GM04504 (cell line): ENCODE measurements at places on chromosomes 1 and 21.

GRCh38 chr1:40658751-40659648 is 6.5 kb downstream of the RIMS3 start:
- DNase-seq, result no peak

DNA sequence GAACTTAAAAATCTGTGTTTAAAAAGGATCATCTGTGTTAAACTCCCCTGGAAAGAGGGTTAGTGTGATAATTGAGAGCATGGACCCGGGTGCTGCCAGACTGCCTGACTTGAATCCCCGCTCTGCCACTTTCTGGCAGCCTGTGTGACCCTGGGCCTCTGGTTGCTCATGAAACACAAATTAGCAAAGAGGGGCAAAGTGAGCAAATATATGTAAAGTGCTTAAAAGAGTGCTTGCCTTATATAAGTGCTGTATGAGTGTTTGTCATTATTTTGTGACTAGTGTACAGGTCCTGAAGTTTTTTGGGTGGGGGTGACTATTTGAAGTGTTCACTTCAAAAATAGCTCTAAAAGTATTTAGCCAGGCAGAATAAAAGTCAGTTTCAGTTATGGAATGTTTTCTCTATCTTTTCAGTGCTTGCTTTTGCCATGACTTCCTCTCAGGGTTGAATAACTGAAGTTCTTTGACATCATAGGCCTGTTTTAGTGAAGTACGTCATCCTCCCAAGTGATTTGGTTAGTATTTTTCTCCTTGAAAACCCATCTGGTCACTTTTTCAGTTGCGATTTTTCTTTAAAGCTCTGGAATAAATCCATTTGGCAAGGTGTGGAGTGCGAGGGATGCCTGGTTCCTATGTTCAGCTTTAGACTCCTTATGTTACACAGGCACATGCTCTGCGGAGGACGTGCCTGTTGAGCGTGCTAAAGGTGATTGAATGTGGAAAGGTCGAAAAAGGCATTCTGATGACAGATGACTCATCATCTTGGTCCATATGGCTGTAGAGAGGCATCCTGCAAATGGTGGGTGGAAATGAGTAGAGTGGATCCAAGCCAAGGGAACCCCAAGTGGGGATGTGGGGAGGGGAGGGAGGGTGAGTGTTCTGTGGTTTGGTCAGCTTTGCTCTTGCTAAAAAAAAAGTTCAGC is 47.8 kb downstream of the AK4 start:
- no peak for DNase-seq

DNA sequence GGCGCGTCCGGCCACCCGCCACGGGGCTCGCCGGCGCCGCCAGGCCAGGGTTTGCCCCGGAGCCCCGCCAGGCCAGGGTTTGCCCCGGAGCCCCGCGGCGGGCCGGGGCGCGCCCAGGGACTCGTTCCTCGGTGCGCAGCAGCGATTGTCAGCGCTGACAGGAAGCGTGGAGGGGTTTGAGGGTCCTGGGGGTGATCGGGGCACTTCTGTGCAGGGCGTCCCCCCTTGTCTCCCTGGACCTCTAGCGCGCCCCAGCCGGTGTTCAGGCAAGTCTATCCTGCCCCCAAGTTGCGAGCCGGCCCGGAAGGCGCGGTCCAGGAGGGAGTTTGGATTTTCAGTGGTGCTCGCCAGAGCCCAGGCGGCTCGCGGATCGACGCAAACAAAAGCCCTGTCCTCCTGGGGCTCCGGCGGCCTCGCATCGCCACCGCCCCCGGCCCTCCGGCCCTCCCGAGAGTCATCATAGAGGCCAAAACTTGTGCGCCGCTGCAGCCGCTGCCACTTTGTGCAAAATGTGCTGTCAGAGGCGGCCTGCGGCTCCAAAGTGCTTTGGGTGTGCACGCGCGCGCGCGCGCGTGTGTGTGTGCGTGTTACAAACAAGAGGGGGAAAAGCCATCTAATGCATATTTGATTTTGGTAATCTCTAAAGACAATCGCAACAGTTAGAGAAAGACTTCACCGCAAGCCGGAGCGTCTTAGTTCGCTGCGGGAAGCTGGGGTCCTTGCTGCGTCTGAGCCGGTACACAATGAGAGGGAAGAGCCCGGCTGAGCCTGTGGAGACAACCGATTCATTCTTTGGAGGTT is 1.0 kb downstream of the ROR1 start:
- no peak for DNase-seq

DNA sequence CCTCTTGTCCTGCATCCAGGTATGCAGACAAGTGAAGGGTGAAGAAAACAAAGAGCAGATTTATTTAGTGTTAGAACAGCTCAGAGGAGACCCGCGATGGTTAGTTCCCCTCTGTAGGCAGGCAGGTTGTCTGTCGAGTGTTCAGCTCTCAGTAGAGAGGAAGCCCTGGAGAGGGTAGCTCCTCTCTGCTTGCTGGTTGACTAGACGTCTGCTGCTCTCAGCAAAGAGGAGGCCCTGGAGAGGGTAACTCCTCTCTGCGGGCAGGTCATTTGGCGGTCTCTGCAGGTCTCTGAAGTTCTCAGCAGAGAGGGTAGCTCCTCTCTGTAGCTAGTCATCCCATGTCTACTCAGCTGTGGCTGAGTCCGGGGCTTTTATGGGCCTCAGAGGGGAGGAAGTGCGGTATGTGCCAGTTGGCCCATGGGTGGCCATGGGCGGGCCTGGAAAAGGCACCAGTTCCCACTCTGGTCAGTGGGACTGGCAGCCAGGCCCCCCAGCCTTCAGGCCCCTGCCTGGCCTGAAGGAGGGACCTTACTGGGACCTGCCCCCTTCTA is 13.4 kb downstream of the ZBTB40 start:
- DNase-seq, result no peak

DNA sequence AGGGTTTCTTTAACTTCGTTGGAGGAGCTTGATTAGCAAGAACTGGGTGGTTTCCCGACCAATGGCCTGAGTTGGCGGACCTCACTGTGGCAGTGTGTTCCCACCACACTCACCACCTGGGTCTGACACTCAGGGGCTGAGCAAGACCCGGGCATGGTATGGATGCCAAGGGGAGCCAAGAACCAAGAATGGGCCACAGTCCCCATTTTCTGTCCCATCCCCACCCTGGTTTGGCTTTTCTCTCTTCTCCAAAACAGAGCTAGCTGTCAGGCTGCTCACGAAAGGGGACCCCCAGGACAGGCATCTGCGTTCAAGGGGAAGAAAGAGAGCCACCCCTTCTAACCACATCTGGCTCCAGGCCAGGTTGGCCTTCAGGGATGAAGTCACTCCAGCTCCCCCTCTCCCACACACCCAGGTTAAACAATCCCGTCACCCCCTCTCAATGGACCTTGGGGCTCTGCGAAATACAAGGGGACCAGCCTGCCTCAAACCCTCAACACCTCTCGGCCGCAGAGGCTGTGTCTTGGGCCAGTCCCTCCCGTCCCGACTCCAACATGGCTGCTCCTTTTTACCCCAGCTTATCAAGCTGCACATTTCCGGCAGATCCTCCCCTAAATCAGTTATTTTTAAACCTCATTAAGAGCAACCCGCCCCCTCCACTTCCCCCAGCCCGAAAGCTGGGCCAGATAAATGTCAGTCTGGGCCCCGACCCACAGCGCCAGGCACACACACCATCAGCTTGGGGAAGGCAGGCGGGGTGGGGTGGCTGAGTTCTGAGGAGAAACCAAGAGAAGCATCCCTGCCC is 3.4 kb downstream of the TAGLN2 start:
- DNase-seq, result no peak

DNA sequence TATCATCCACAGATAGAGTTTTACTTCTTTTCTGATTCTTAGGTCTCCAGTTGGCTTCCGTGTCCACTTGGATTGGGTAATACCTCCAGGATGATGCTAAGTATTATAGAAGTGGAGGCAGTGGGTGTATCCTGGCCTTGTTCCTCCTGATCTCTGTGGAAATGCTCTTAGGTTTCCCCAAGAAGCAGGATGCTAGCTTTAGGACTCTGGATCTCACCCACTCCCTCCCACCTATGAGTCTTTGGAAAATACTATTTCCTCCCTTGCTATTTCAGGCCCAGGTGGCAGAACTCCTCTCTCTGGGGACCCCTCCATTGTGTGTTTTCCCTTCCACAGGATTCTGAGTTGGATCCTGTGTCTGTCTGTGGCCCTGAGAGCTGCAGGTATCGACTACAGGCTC is 86.7 kb downstream of the SIM2 start:
- DNase-seq, result no peak

DNA sequence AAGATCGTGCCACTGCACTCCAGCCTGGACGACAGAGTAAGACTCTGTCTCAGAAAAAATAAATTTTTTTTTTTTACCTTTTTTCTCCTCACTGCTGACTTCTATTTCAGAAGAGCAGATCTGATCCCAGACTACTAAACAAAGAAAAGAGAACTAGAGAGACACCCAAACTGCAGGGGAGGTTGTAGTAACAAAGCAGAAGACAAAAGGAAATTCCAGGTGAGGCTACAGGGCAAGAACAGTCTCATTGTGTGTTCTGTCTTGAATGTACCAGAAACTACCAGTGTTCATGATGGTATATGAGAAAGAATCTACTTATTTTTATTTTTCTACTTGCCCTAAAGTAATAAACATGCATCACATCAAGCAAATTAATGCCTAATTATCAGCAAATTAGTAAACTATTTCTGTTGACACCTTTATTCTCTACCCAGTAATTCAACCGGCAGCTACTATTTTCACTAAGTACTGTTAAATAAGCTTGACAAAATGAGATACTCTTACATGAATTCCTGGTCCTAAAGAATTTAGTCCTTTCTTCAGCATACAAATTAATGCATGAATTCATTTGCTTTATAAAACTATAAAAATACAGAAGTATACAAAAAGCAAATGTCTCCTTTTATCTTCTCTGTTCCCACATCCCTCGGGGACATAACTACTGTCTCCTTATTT is 40.6 kb downstream of the ARID4B start:
- DNase-seq, result no peak

GRCh38 chr1:205335692-205336091 is 14.1 kb upstream of the NUAK2 start:
- peak; percentile 30 for DNase-seq

DNA sequence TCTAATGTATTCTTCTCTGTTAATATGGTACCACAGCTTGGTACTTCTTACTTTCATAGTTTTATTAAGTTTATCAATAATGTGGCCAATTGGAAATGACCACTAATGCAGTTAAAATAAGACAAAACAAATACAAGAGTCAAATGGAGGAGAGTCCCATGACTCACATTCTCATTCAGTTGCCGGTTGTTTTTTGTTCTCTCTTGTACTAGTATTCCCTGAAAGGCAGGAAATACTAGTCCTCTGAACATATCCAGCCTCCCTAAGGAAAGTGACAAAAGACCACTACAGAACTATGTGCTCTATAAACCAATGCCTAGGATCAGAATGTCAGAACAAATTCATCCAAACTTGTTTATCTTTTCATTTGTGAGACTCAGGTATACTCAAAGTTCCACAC is 165.2 kb upstream of the SAMSN1 start:
- no peak for DNase-seq

- DNase-seq, result no peak
These were observed 7.5 kb upstream of the LDLRAD2 start for GRCh38 chr1:21804536-21804935.

DNA sequence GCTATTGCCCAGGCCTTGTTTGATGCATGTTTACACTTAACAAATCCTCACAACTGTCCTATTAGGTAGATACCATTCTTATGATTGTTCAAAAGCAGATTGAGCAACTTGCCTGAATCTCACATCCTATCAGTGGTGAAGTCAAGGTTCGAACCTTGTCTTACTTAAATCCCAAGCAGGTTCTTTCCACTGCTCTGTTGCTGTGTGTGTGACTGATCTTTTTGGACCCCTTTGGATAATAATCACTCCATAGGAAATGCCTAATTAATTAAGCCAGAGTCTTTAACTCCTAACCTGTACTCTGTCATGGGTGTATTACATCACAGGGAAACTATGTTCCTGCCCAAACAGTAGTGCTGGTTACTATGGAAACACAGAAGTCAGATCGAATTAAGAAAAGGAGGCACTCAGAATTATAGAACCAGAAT is 84.2 kb downstream of the SPATA46 start:
- no peak for DNase-seq

GRCh38 chr1:92444351-92444750 is 42.4 kb downstream of the GFI1 start:
- peak; percentile 5 for DNase-seq

DNA sequence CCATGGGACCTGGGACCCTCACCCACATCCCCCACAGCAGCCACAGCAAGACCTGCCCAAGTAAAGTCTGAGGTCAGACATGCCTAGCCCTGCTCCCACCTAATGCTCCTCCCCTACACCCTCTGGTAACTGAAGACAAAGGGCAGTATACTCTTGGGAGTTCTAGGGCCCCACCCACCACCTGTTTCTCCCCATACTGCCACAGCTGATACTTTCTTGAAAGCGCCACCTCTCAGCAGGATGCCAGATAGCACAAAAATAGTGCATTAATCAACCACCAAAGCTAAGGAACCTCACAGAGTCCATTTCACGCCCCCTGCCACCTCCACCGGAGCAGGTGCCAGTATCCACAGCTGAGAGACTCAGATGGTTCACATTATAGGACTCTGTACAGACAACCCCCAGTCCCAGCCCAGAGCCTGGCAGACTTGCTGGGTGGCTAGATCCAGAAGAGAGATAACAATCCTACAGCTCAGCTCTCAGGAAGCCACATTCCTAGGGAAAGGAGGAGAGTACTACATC is 238.1 kb downstream of the LRRC40 start:
- DNase-seq, result no peak

- no peak for DNase-seq
These were observed 15.9 kb downstream of the COL8A2 start for GRCh38 chr1:36109041-36109679.

GRCh38 chr1:86394416-86394815 is 1.7 kb downstream of the ODF2L start:
- no peak for DNase-seq

DNA sequence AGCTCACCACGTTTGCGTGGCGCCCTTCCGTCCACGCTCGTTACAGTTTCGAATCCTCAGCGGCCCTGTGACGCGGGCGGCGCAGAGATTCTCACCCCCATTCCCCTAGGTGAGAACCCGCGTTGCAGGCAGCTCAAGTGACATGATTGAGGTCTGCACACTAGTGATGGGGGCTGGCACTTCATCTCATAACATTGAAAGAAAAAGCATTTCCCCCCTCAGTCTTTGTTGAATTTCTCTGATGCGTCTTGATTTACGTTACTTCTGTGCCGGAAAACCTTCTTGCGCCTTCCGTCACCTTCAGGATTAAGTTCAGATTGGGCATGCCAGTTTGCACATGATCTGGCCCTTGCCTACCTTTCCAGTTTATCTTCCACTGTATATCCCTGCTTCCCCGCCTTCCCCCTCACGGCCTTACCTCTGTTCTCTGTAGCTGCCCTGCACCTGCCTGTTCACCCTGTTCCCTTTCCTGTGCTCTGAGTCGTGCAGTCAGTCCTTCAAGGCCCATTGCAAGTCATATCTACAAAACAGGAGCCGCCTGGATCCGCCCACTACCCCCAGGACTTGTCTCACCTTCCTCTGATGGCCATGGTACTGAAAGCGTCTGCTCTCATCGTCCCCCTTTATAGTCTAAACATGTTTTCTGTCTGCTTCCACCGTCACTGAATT is 1.1 kb downstream of the CTPS1 start:
- no peak for DNase-seq

- DNase-seq, result no peak
These were observed 43.5 kb downstream of the TRIM33 start for GRCh38 chr1:114467491-114467890.
